A549 (cell line): ENCODE measurements at places on chromosomes 7 and 10. TPM values are rescaled to one million over a fixed set of nuclear protein-coding genes. Genes with fewer than 3 reads are reported as not detected.

Gene USP54
- 8.3 to 9.0 TPM (median 8.8 TPM) in 3 replicates for polyA plus RNA-seq

Gene ECHS1
- 132 to 138 TPM (median 133 TPM) in 3 replicates for polyA plus RNA-seq

Gene LRRD1
- polyA plus RNA-seq: not detected in 3 replicates

Gene BEND7
- 7.9 to 10.4 TPM (median 9.8 TPM) in 3 replicates for polyA plus RNA-seq

Gene DDC
- polyA plus RNA-seq: 1.0 to 2.1 TPM (median 1.3 TPM) in 3 replicates

Gene ARMC3
- 0.09 to 0.47 TPM (median 0.30 TPM) in 3 replicates for polyA plus RNA-seq

Gene BMPR1A
- polyA plus RNA-seq: 24.4 to 25.5 TPM (median 25.5 TPM) in 3 replicates

Gene MMD2
- not detected in 3 replicates for polyA plus RNA-seq

Gene KCP
- 0.07 to 0.18 TPM (median 0.14 TPM) in 3 replicates for polyA plus RNA-seq

Gene ERVW-1
- not detected in 3 replicates for polyA plus RNA-seq

Gene NFE2L3
- polyA plus RNA-seq: 4.9 to 10.0 TPM (median 6.7 TPM) in 3 replicates

- DNase-seq: no peak
Measured at GRCh38 chr7:103972779-103973434, 16.6 kb downstream of the RELN start.

GRCh38 chr10:61835069-61835945, 66.2 kb upstream of the ARID5B start:
- DNase-seq: peak; percentile 13

GRCh38 chr10:89367529-89367928, 10.3 kb upstream of the IFIT1B start:
- DNase-seq: no peak

DNA sequence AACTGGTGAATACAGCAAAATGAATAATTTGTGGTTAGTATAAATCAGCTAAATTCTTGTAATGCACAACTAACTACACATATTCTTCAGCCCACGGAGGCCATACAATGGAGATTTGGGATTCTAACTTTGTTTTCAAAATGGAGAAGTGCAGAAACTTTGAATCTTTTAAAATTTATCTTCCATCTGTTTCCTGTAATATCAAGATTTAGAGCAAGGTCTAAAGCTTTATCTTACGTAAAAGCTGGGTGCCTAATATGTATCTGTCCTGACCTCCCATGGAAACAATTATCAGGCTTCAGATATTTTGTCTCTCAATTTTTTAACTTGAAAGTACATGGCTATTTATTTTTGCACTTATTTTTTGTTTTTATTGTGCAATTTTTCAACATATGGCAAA, 5.0 kb upstream of the AHR start:
- no peak for DNase-seq

DNA sequence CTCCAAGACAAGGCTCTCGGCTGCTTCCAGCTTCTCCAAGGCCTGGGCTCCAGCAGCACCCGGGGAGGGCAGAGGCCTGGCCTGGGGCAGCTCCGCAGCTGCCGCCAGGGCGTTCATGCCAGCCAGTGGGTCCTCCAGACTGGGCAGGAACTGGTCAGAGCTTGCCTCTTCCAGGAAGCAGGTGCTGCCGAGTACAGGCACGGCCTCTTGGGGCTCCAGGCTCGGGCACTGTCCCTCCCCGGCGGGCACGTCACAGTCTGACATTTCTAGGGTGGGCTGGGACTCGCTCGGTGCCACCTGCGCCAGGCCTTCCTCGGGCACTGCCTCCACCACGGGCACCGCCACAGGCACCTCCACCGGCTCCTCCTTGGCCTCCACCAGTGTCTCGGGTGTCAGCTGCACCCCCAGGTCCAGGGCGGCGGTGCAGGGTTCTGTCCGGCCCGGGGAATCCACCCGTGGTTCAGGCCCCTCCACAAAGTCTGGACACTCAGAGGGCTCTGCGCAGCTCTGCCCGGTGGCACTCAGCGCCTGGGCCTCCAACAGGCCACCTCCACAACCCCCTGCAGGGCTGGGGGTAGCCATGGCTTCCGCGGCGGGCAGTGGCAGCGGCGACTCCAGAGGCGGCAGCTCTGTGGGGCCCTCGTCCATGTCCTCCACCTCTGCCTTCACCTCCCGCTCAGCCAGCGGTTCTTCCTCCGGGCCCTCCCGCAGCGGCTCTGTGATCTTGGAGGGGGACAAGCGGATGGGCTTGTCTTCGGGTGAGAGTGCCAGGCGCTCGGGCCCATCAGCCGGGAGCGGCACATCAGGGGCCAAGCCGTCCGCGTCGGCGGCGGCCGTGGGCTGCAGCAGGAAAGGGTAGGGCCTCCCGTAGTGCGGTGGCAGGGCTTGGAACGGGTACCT, 52.9 kb downstream of the TNRC18 start:
- DNase-seq: no peak

- no peak for DNase-seq
Measured at GRCh38 chr7:35366167-35367155, 112.6 kb upstream of the TBX20 start.

DNA sequence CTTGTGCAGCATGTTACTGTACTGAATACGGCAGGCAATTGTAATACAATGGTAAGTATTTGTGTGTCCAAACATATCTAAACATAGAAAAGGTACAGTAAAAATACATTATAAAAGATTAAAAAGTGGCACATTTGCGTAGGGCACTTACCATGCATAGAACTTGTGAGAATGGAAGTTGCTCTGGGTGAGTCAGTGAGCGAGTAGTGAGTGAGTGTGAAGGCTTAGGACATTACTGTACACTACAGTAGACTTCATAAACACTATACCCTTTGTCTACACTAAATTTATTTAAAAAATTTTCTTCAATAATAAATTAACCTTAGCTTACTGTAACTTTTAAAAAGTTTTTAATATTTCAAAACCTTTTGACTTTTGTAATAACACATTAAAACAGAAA, 37.5 kb downstream of the BPGM start:
- no peak for DNase-seq

DNA sequence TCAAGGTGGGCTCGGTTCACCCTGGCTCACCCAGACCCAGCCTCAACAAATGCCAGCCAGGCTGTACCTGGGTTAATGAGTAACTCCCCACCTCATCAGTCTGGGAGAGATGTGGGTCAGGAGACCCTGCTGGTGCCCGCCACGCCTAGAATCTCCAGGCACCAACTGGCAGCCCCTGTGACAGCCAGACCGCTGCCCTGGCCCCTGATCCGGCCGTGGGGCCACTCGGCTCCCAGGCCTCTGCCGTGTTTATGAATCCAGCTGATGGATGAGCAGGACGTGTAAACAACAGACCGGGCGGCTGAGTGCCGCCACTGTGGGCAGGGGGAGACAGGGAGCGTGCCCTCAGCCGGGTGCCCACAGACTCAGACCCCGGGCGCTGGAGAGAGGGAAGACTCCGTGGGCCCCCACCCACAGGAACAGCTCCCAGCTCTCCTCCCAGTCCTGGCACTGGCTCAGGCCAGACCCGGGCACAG, 34.0 kb upstream of the PDGFA start:
- DNase-seq: no peak

- DNase-seq: no peak
Measured at GRCh38 chr7:75546237-75547015, 54.3 kb downstream of the SPDYE5 start.

GRCh38 chr10:29691564-29692072, 56.8 kb upstream of the SVIL start:
- no peak for DNase-seq

DNA sequence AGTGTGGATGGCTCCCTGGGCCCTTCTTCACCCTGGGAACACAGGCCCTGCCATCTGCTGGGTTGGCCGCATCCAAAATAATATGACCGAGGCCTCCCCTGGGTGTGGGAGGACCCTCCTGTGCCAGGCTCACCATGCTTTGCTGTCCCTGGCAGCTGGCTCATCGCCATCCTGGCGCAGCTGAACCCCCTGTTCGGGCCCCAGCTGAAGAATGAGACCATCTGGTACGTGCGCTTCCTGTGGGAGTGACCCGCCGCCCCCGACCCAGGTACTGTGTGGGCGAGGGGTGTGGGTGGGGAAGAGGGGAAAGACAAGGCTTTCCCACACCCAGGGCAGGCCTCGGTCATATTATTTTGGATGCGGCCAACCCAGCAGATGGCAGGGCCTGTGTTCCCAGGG, 4.8 kb downstream of the ATP6V0E2 start:
- DNase-seq: no peak

GRCh38 chr10:50410066-50410811, 158.9 kb upstream of the ASAH2 start:
- no peak for DNase-seq

- no peak for DNase-seq
Measured at GRCh38 chr10:27714349-27714748, 31.3 kb downstream of the MKX start.

- no peak for DNase-seq
Measured at GRCh38 chr7:148045521-148045920, 545.0 kb upstream of the C7orf33 start.

- DNase-seq: peak; percentile 31
Measured at GRCh38 chr10:72702868-72703581, 11.1 kb downstream of the MCU start.

GRCh38 chr10:12466704-12467305, 117.5 kb downstream of the CAMK1D start:
- DNase-seq: peak; percentile 45

DNA sequence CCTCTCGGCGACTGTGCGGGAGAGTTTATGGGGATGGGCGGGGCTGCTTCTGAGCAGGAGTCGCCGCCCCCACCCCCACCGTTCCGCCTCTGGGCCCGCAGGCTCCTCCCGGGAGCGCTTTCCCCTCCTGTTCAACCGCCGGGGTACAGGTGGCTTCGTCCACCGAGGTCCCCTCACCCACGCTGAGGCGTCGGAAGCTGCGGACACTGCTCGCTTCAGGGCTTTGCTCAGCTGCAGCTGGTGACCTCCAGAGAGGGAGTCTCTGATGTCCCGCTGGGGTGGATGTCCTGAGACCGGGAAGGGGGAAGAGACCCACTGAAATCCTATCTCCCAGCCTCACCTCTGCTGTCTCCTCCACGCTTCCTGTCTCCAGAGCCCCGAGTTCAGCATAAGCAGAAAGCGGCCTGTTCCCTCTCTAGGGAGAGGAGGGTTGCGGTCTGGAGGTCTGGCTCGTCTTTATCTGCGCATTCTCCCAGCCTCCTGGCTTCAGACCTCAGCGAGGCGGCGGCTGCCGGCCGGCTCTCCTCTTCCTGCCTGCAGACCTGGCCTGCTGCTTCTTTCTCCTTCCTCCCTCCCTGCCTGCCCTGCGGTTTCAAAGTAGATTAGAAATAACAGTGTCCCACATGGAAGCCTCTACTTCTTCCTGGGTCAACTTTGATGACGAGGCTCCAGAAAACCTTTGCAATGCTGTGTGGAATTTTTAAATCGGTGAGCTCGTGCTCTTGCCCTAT, 1.8 kb downstream of the CYP2E1 start:
- DNase-seq: no peak

DNA sequence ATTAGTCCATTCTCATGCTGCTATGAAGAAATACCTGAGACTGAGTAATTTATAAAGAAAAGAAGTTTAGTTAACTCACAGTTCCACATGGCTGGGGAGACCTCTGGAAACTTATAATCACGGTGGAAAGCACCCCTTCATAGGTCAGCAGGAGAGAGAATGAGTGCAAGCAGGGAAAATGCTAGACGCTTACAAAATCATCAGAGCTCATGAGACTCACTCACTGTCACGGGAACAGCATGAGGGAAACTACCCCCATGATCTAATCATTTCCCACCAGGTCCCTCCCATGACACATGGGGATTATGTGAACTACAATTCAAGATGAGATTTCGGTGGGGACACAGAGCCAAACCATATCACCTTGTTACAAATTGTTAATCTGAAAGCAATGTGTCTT, 15.8 kb downstream of the TAS2R39 start:
- DNase-seq: no peak

DNA sequence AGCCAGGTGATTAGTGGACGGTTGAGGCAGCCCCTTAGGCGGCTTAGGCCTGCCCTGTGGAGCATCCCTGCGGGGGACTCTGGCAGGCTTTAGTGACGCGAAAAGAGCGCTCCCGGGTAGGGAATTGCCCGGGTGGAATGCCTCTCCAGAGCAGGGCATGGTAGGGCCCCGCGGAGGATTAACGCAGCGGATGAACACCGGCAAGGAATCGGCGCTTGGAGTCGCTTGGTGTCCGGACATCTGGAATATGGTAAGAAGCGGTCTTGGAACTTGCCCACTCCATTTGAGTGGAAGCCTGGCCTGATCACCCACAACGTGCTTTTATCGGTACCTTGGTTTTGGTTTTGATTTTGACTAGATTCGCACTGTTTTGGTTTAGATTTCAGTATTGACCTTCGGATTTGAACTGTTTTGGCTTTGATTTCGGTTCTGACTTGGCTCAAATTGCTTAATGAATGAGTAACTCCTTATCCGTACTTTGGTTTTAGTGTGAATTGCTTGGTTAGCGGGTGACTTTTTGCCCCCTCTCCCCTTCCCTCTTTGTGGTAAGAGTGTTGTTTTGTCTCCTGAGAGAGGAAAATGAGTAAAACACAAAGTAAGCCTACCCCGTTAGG, 24.2 kb upstream of the CHST3 start:
- no peak for DNase-seq

GRCh38 chr7:138079137-138079536, 2.9 kb downstream of the AKR1D1 start:
- no peak for DNase-seq

DNA sequence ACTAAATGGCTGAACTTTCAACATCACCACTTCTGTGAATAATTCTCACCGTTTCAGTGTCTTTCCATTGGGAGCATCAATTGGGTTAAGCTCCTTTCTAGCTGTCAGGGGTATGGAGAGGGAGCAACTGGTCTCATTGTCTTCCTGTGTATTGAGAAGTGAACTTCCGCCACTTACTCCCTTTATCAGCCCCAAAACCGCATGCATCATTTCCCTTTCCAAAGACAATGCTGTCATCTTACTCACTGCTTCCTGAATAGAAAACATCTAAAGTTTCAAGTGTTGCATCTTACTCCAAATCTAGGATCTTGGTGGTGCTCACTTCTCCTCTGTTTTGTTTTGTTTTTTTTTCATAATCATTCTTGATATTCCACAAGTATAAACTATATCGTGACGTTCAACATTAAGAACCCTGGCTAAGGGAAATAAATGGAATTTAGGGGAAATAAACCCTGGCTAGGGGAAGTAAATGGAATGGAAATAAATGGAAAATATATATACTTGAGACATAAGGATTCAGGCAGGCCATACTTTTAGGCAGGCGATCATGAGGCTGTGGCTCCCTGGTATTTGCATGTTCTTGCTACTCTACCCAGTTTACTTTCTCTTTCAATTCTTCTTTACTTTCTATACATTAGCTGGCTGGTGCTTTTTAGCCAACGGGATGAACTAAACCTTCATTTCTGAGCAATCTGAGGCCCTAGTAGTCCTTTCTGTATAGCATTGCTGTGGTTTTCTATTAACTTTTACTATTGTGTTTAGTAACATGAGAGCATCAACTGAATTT, 371.9 kb downstream of the BMPER start:
- no peak for DNase-seq

DNA sequence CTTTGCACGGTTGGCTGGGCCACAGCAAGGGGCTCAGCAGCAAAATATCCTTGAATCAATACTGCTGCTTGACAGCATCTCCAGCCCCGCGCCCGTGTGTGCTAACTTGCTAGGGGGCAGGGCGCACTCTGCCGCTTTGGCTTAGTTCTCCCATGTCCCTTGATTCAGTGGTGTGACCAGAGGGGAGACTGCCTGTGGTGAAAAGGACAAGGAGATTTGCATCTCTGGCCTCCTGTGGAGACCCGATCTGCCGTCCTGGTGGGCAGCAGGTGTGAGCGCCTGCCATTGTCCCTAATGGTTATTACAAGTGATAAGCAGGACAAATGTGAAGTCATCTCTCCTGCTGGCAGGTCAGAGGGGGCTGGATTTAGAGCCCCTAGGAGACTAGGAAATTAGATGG, 500.2 kb upstream of the GALNT17 start:
- DNase-seq: no peak
